ENCODE measurements at places on chromosomes 2 and 18.

GRCh38 chr18:70522183-70522680, 233.4 kb downstream of the SOCS6 start:
- DNase-seq, result no peak

DNA sequence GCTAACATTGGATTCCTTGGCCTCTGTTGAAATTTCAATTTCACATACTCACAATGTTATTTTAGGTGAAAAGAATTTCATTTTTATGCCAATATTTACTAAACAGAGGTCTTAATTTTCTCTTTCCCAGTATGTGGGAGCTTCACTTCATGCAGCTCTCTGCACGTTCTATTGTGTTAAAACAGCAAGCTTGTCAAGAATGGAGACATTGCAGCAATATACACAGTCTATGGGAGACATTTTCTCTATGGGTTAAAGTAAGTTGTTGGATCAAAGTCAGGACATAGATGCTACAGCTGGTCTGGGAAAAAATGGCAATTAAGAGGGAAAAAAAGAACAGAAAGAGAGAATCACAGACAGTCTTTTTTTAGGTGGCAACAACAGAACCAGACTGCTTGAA, 70.4 kb upstream of the ARHGAP15 start:
- DNase-seq, result no peak

DNA sequence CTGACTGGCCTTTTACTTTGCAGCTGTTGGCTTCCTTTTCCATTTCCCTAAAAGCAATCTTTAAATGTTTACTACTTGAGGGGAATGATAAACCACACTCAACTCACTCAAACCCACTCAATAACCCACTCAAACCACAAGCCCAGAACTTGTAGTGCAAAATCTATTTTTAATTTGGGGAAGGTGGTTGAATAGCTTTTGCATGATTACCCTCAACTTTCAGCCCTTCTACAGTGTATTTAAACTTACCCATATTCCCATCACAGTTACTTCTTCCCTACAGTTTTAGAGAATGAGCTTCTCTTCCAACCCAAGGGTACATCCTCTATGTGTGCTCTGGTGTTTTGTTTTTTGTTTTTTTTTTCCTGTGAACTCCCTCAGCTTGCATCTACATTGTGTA, 636.1 kb downstream of the TDRD15 start:
- DNase-seq, result no peak

DNA sequence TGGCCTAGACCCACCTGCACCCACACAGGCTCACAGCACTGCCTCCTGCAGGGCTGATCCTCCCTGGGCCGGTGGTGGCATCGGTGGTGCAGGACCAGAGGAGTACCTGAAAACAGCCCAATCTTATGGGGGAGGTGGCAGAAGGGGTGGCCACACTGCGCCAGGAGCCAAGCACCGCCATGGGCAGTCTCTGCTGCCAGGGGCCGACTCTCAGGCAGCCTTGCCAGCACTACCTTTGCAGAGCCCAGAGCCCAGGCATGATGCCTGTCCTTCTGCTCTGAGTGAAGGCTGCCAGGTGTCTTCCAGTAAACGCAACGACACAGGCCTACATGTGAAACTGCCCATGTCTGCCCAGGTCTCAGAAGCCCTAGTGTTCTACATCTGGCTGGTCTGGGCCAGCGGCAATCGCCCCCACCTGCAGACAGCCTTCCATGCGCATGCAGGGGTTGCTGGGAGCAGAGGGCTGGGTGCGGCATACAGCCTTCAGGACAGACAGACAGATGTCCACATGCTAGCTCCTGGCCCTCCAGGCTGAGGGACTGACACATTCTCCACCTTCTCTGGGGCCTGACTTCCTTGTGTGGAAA, 6.8 kb downstream of the HS6ST1 start:
- no peak for DNase-seq

All from naive B cell (primary cell).